Hepatocyte (in vitro differentiated cells): ENCODE measurements at places on chromosomes 7 and 10.

DNA sequence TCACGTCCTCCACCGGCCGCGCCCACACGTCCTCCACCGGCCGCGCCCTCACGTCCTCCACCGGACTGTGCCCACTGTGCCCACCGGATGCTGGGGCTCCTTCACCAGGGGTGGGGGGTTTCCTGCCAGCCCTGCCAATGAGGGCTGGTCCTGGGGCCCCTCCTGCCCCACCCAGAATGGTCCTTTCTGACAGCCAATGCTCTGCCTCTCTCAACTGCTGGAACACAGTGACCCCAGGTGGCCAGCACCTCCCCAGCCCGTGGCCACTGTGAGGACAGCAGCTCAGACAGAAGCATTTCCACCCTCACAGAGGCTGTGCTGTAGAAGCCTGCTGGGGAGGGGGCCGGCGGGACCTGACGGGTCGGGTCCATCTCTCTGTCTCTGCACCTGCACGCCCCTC, 90.1 kb upstream of the DNAAF5 start:
- no peak for DNase-seq

DNA sequence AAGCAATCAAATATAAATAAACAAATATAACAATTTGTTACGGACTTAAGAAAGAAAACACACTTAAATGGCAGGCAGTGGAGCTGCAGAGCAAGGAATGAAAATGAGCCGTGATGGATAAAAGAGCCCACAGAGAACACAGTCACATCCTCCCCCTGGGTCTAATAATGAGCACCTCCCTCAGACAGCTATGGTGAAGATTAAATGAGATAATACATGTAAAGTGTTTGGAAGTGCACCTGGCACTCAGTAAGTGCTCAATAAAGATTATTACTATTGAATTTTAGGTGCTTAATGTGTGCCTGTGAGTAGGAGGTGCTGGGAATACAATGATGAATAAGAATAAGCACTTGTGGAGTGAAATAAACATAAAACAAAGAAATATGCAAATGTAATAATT, 49.1 kb upstream of the CABCOCO1 start:
- no peak for DNase-seq

DNA sequence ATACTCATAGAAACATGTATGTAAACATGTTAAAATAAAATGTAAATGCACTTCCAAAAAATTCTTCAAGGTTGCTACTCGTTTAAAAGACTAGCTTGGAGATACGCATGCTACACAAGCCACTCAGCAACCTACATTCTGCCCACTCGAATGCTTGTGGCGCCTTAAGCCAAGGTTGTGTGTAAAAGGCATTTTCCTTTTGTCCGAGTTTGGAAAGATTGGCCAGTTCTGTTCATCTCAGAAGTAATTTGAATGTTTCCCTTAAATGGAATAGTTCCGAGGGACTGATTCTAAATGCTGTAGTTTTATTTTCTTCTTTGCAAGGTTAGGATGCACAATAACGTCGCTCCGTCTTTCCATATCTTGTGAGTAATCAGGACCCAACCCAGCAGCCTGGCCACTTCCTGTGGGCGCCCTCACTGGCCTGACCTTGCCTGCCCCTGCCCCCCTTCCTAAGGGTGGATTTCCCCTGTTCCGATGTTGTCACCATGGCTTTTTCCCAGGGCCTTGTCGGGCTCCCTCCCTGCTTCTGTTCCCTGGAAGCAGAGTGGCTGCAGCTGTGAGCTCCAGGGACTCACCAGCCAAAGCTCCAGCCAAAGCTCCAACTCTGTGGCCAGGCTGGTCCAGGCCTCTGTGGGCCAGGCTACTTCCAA, 70.6 kb downstream of the PTPRE start:
- no peak for DNase-seq

GRCh38 chr10:133397938-133398337, 4.0 kb downstream of the MTG1 start:
- DNase-seq = no peak

- DNase-seq = no peak
These were observed 51.4 kb downstream of the CDH23 start for GRCh38 chr10:71448146-71448545.

DNA sequence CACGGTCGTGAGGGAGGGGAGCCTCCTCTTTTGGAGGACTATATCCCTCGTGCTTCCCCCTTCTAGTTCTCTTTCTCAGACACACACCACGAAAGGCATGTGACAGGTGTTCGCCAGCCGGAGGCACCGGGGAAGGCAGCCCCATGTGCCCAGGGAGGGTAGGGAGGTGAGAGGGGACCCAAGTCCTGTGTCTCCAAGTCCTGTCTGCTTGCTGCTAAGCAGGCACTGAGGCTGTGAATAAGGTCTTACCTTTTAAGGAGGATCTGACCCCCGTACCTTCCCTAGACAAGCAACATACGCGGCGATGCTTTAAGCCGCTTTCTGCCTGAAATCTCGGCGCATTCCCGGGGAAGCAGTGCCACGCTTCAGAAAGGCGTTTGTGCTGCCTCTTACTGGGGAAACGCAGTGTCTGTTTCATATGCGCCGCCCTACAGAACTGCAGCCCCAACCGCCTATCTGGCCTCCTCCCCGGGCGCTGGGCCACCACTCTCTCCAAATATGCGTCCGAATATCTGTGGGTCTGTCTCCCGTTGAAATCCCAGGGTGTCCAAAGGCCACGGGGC, 770 bp downstream of the PLXNA4 start:
- peak; percentile 61 for DNase-seq

- DNase-seq = no peak
These were observed 15.5 kb upstream of the LARP4B start for GRCh38 chr10:947051-947450.
